ENCODE measurements at places on chromosomes 2 and 18.

DNA sequence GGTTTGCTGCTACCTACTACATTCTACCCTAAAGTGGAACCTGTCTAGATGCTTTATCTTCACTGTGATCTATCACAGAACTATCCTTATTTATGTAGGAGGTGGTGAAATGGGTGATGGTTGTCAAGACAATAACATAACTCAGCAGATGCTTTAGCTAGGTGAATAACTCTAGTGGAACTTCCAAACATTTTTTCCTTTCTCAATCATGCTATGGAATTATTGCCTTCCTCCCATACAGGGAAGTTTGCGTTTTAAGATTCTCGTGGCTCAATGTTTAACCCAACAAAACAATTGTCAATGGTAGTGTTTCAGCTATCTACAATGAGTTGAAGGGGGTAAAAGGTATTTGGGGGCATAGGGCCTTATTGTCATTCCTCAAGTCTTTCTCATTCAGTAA, 82.6 kb upstream of the GLI2 start:
- no peak for DNase-seq

GRCh38 chr18:31301201-31301655, 16.7 kb upstream of the DSG1 start:
- no peak for DNase-seq

DNA sequence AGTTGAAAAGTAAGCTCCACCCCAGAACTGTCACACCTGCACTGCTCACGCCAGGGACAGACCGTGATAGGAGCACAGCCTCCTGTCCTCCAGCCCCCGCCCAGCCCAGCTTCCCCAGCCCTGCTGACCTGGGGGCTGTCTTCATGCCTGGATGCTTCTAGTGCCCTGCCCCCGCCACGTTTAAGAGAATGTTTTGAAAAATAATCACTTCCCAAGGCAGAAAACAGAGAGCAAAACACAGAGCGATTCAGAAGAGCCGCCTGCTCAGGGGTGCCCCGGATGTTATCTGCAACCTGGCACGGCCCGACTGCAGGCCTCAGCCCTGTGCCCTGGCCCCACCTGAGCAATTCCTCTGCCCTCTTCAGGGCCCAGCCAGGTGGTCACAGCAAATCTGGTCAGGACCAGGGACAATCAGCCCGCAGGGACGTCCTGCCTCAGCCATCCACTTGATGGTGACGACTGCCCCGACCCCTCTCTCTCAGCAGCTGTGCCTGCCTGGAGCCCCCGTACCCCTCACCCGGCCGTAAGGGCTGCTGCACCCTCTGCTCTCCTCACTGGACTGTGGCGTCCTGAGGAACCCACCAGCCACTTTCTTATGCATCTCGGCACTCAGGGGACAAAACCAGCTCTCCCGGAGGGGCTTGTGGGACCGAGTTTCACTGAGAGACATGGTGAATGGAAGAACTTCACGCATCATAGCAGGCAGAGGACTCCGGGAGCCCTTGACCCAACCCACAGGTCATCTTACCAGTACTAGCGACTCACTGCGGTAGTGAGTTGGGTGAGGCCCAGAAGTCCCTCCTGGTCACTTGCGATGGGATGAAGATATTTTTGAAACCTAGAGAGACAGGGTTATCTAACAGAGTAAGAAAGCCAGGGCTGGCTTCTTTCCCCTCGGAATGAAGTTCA, 30.2 kb downstream of the ADI1 start:
- DNase-seq: no peak

GRCh38 chr2:235576337-235576910, 82.6 kb downstream of the AGAP1 start:
- no peak for DNase-seq

- DNase-seq: no peak
Measured at GRCh38 chr2:45739796-45740485, 88.5 kb downstream of the PRKCE start.
